ENCODE measurements at places on chromosomes 11 and 22.

GRCh38 chr11:81658722-81659121 lies 1074.9 kb downstream of the FAM181B start:
- DNase-seq = no peak

GRCh38 chr22:36277482-36278291 lies 24.8 kb downstream of the APOL1 start:
- peak; percentile 60 for DNase-seq

GRCh38 chr22:26477341-26477731 lies 6.2 kb downstream of the HPS4 start:
- DNase-seq = no peak

GRCh38 chr22:34579519-34579918 lies 486.4 kb upstream of the ISX start:
- no peak for DNase-seq

DNA sequence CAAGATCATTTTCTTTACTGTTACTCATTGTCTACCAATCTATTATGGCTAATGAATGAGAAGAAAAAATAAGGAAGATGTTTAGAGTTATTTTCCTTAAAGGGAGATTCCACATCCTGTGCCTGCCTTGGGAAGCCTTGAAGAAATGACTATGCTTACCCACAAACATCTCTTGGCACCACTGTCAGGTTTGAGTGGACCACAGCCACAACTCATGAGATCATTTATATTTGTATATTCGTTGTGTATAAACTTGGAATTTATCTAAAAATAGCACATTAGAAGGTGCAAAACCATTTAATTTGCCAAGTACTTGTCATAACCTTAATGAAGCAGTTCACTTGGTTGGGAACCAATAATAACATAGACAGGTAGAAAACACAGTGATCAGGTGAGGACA lies 740.8 kb downstream of the DLG2 start:
- DNase-seq = no peak

- no peak for DNase-seq
These were observed 78.6 kb upstream of the B3GNT6 start for GRCh38 chr11:76955459-76956114.

- no peak for DNase-seq
These were observed 6.1 kb downstream of the SWAP70 start for GRCh38 chr11:9669954-9670353.

GRCh38 chr11:110038201-110038600 lies 55.0 kb upstream of the ZC3H12C start:
- DNase-seq = no peak

DNA sequence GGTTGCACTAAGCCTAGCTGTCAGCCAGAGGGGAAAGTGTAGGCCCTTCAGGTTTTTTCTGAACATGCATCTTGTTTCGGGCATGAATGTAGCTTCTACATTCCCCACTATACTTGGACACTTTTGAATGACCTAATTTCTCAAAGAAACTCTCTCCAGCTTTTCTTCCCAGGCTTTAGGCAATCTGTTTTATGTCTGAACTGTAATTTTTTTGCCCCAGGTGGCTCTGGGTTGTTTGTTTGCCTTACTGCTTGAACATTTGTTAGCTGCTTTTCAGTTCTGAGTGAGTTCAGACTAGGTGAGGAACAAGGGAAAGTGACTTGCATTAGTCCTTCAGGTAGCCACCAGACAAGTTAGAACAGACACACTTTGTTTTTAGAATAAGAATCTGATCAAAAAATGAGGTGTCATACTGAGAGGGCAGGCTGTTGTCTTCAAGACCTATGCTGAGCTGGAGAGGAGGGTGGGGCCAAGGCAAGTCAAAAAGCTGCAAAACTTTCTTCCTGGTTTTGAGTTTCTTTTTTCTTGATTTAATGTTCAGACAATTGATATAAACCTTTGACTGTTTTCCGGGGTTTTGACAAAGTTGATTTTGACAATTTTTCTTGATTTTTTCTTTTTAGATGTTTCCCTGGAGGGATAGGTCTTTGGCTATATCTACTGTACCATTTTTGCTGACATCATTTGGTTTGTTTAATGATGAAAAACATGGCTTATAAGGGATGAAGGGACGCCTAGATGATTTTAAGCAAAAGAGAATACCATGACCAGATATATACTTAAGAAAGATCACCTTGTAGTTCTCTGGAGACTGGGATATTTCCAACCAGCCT lies 182.8 kb downstream of the WNT11 start:
- DNase-seq = no peak

DNA sequence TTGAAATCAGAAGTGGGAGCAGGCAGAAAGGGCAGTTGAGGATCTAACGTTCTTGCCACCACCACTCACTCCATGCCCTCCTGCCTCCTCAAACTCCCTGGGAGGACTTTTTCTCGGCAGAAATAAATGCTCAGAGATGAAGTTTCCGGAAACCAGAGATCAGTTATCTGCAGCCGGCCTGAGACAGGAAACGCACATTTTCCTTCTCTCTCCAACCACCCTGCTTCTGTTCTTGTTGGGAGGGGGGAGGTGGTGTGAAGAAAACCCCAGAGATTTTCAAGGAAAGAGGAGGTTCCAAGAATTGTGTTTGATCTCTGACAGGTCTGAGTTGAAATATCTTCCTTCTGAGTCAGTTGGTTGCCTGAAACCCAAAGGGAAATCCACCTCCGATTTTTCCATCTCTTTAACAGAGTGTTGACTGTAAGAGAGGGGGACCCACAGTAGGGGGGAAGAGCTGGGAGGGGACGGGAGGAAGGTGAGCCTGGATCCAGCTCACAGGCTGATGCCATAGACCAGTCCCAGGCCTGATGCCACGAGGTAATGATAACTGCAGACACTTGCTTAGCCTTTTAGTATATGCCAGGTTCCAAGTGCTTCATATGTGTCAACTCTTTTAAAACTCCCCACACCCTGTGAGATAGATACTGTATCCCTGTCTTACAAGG lies 100.8 kb downstream of the TRAF6 start:
- DNase-seq = no peak

GRCh38 chr11:10032935-10033334 lies 261.1 kb downstream of the SBF2 start:
- DNase-seq = no peak

GRCh38 chr22:37626556-37627075 lies 12.9 kb upstream of the SH3BP1 start:
- DNase-seq = no peak

DNA sequence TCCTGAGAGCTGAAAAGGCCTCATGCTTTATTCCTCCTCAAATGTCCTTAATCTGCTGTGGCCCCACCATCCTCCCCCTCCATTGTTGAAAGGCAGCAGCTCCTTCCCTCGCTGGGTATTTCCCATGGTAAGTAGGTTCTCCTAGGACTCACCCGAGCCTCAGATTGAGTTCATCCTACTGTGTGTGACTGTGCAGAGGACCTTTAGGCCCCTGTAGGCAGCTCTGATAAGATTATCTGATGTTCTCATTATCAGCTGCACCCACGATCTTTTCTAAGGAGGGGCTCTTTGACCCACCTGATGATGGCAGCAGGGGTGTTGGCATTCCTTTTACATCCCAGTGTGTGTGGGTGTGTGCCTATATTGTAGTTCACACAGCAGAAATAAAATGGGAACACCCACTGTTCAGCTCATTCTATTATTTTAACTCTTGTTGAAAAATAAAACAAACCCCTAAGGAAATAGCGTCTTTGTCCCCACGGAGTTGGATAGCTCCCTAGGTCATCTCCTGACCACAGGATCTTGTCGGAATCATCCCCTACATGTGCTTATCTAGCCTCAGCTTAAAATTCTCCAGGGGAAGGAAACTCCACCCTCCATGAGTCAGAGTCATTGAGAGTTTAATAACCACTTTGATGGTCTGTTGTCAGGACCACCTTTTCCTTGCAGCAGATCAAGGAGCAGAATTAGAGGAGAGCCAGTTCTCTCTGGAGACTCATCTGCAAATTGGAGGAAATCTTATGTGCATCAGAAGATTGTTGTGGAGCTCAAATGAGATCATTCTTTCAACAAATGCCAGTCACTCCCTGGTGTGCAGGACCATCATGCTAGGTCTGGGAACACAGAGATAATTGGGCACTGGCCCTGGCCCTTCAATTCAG lies 19.3 kb downstream of the ENDOD1 start:
- DNase-seq = no peak

DNA sequence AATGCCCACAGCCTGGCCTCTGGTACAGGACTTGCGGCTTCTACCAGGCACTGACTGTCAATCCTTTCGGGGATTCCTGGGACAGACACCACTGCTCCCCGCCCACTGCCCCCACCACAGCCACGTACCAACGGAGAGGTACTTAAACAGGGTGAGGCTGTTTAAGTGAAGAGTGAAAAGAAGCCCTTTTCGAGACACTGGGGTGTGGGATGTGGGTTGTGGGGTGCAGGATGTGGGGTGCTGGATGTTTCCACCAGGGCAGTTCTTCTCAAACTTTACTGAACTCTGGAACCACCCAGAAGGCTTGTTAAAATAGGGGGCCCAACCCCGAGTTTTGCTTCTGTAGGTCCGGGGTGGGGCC lies 34.2 kb upstream of the PRR5 start:
- no peak for DNase-seq

DNA sequence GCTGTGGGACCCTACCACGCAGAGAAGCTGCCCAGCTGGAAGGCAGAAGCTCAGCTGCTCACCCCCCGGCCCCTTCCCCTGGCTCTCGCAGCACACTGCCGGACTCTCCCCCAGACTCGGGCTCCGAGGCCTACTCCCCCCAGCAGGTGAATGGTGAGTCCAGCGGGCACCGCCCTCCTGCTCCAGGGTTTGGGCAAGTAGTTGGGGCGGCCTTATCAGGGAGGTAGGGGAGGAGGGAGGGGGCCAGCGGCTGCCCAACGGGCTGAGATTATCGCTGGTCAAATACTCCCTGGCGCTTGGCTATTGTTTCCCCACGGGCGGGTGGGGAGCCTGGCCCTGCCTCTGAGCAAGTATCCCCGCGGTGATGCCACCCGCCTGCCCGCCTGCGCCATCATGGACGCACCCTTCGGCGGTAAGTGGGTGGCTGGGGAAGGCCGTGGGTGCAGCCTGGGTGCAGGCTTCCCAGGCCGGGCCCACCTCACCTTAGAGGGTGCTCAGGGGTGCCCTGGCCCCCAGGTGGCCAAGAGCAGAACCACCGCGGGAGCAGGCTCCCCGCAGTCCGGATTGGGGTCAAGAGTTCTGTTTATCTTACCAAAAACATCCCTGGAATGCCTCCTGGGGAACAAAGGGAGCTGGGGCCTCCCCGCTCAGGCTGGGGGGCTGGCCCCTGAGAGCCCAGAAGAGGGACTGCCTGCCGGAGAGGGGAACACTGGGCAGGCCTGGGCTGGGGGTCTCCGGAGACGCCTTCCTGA lies 16.9 kb downstream of the MYRF start:
- DNase-seq = no peak

DNA sequence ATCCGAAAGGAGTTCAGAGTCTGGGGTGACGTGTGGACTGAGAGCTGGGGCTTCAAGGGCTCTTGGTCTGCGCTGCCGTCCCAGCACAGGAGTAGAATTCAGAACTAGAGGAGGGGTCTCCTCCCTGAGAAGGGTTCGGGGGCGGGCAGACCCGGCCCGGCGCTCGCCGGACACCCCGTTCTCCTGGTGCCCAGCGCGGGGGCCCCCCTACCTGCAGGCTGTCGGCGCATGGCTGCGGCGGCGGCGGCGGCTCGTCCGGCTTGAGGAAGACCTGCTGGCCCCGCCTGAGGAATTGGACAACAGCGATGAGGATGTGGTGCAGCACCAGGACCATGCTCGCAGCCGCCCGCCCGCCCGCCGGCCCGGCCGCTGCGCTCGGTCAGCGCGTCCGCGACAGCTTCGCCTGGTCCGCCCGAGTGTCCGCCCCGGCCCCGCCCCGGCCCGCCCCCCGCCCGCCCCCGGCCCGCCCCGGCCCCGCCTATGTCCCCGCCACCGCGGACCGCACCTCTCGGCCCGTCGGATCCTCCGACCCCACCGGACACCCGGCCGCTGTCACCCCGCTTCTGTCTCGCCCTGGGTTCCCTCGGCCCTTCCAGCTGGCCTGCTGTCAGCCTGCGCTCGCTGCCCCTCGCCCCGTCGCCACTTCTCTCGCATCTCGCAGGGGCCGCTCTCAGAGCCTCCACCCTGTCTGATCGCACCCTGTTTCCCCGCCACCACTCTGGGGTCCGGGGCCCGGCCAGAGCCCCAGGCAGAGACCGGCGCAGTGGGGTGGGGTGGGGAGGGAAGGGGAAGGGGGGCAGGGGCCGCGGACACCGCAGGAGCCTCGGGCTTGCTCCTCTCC lies 32.0 kb downstream of the PDE2A start:
- DNase-seq = peak; percentile 56

DNA sequence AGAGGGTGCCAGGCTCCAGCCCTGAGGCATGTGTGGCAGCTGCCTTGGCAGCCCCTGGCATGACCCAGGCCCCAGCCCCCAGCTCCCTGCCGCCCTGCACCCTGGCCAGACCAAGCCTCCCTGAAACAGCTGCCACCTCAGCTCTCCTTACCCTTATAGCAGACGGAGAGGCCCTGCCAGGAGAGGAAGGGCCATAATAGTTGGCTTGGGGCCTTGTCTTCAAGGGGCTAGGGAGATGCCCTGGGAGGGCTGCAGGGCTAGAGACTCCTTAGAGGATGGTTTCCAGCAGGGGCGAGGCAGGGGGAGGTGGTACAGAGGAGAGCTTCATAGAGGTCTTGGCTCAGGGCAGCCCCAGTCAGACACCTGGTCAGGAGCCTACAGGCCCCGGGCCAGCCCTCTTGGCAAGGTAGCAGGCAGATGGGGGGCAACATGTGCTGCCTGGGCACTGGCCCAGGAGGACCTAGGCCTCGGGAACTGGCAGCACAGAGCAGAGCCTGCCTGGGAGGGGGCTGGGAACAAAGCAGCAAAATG lies 13.0 kb downstream of the SMTN start:
- peak; percentile 82 for DNase-seq

DNA sequence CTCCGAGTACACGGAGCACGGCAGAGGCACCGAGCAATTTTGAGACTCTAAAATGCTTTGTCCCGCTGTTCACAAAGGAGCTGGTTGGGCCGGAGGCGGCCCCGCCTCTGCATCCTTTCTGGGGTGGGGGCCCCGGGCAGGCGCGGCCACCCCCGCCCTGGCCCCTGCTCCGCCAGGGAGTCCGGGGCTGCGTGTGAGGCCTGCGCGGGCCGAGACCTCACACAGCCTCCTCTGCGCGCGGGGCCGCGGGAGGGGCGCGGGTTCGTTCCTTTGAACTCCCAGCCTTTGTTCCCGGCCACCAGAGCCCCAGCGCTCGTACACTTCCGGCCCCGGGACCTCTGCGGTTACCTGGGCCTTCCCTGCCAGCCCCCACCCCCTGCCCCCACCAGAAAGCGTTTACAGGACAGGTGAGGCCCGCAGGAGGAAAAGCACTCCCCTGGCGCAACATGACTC lies 1.6 kb downstream of the FGF19 start:
- DNase-seq = no peak

Data from right cardiac atrium (tissue), 5 donors.